Diencephalon (tissue), 1 donor: ENCODE measurements at places on chromosomes 1 and 21. TPM values are rescaled to one million over a fixed set of nuclear protein-coding genes. Genes with fewer than 3 reads are reported as not detected.

OR2AK2 gene
- total RNA-seq, result 2.1 TPM

JMJD4 gene
- total RNA-seq, result 11.8 TPM

THEM5 gene
- not detected for total RNA-seq

TTF2 gene
- total RNA-seq, result 3.7 TPM

NCAM2 gene
- total RNA-seq, result 162 TPM

FALEC gene
- 0.92 TPM for total RNA-seq

BROX gene
- total RNA-seq, result 56.3 TPM

PTCH2 gene
- 1.2 TPM for total RNA-seq

PLCH2 gene
- 16.1 TPM for total RNA-seq

LCK gene
- total RNA-seq, result 0.23 TPM

BRINP3 gene
- 117 TPM for total RNA-seq

SPRR2B gene
- not detected for total RNA-seq

TSTD1 gene
- 52.1 TPM for total RNA-seq

DCST1 gene
- not detected for total RNA-seq

NECTIN4 gene
- not detected for total RNA-seq

RORC gene
- total RNA-seq, result 0.23 TPM

OLIG2 gene
- 51.4 TPM for total RNA-seq

CELSR2 gene
- 40.8 TPM for total RNA-seq

GJB3 gene
- not detected for total RNA-seq

SLC1A7 gene
- total RNA-seq, result not detected

GPR153 gene
- 33.2 TPM for total RNA-seq

FMO2 gene
- total RNA-seq, result 1.2 TPM

LCE1F gene
- total RNA-seq, result not detected

RAB25 gene
- total RNA-seq, result not detected

HTR6 gene
- total RNA-seq, result 0.92 TPM

OR2L2 gene
- total RNA-seq, result 0.92 TPM

AMY1B gene
- not detected for total RNA-seq

CBS gene
- 51.9 TPM for total RNA-seq

INAVA gene
- total RNA-seq, result 4.6 TPM

HAO2 gene
- total RNA-seq, result not detected

DNAH14 gene
- total RNA-seq, result 74.0 TPM

SMIM34 gene
- total RNA-seq, result not detected

ADORA1 gene
- 29.8 TPM for total RNA-seq

MNDA gene
- 7.4 TPM for total RNA-seq

TP73 gene
- total RNA-seq, result 0.92 TPM

DYNLT4 gene
- not detected for total RNA-seq

NOS1AP gene
- 7.6 TPM for total RNA-seq

LHX4 gene
- total RNA-seq, result not detected

MRPS15 gene
- total RNA-seq, result 31.8 TPM

TMEM200B gene
- total RNA-seq, result 1.8 TPM

EFNA3 gene
- 13.8 TPM for total RNA-seq

UBE2U gene
- total RNA-seq, result not detected

FAM110D gene
- total RNA-seq, result 0.92 TPM

PDPN gene
- total RNA-seq, result 11.8 TPM

RGS4 gene
- total RNA-seq, result 41.1 TPM

POMGNT1 gene
- total RNA-seq, result 60.7 TPM

GUCA2B gene
- not detected for total RNA-seq

ATP8B2 gene
- 33.9 TPM for total RNA-seq
